ENCODE measurements at places on chromosomes 4 and X.

- no peak for DNase-seq
Measured at GRCh38 chrX:109672239-109672638, 47.3 kb upstream of the KCNE5 start.

GRCh38 chr4:52843958-52844357 is 18.2 kb upstream of the RASL11B start:
- DNase-seq: peak; percentile 60

GRCh38 chrX:121260596-121261240 is 213.3 kb downstream of the GLUD2 start:
- DNase-seq: no peak

- DNase-seq: no peak
Measured at GRCh38 chr4:14920759-14921320, 81.4 kb upstream of the CPEB2 start.

GRCh38 chr4:124095621-124096020 is 616.9 kb downstream of the ANKRD50 start:
- no peak for DNase-seq

DNA sequence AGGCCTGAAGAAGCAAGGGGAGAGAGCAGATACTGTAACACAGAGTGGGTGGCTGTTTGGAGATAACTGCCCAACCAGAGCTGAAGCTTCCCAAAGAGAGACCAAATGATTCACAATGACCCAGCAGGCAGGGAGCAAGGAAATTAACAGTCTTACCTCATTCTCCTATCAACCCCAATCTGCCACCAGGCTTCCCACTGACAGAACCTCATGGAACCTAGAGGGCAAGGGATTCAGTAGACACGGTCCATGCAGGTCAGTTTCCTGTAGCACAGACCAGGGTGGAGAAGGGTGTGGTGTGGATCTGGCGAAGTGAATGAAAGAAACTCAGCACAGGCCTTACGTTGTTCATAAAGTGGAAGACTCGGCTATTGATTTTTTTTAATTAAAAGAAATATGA is 60.7 kb upstream of the ALB start:
- DNase-seq: no peak

- DNase-seq: no peak
Measured at GRCh38 chrX:2732076-2732475, 19.8 kb upstream of the XG start.

DNA sequence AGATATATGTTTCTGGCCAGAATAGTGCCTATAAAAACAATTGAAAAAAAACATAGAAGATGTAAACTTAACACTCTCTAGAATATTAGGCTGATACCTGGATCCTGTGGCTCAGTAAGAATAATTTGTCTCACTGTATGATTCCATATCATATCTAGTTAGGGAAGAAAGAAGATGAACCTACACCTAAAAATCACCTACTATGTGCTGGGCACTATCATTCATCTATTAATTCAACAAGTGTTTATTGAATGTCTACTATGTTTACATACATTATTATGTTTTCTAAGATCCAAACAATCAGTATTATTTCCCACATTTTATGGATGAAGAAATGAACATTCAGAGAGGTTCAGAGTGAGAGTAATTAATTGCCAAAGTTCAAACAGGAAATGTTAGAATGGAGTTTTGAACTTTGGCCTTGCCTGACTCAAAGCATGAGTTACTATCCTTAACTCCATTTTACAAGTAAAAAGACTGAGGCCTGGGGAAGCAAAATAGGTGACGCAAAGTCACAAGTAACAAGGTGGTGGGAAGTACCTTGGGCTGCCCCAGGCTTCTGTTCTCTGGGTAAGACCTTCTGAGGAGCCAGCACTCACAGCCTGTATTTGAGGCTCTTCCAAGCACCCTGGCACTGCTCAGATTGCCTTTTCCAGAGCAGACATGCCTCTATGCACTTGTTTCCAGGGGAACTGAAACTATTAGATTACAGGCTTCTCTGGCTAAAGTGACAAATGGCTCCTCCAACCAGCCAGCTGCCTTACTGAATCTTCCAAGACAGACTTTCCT is 111.1 kb upstream of the ACSL4 start:
- no peak for DNase-seq

DNA sequence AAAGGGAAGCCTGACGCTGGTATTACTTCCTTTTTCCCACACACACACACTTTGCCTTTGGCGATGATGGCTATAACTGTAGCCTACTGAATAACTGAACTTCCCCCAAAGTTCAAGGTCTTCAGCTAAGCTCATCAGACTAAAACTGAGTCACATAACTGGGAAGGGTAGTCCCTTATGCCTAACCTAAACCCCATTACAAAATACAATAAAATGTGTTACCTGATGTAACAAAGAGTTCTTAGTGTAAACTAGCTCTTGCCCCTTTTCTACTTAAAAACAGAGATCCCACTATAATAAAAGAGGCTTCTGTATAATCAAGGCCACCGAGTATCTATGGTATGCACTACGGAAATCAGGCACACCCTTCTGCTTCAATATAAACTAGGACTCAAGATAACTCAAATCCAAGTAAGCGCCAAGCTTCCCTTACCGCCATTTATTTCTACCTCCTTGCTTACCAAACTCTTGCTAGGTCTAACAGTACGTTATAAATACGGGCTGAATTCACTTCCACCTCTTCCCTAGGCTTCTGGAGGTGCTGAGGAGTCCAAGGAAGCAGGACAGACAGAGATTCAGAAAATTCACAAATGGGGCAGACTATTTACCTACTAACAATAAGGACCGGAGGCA is 2.4 kb downstream of the OTUD4 start:
- DNase-seq: peak; percentile 76

DNA sequence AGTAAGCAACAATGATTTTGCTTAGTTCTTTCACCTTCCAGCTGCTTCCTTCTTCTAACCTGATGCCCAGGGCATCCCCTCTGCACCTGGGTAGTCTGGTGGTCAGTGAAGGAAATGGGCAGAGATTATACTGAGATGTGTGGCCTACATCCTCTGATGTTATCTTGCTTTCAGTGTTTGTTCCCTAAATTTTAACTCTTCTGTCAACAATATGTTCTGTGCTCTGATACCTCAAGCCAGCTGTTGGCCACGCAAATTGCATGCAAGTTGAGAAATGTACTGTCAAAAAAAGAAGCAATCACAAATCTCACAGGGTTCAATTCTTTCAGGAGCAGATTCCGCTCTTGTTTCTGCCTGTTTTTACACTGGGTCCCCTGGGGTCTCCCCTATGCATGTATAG is 73.8 kb downstream of the FBXW7 start:
- DNase-seq: no peak

GRCh38 chr4:84750260-84750959 is 167.5 kb downstream of the CDS1 start:
- peak; percentile 40 for DNase-seq

DNA sequence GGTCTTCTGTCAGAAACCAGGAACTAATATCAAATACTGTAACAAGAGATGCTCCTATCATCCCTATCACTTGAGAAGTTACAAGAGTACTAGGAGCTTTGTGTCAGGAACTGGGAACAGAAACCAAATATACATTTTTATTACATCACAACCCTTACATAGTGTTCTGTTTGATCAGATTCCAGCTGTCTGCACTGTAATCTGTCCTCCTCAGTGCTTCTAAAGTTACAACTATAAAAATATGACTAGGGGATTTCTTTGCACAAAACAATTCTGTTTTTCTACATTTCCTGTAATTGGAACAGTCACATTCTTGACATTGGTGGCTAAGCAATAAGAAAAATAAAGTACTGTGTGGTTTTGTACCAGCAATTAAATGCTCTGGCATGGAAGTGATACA is 686.0 kb downstream of the PDHA2 start:
- DNase-seq: no peak

DNA sequence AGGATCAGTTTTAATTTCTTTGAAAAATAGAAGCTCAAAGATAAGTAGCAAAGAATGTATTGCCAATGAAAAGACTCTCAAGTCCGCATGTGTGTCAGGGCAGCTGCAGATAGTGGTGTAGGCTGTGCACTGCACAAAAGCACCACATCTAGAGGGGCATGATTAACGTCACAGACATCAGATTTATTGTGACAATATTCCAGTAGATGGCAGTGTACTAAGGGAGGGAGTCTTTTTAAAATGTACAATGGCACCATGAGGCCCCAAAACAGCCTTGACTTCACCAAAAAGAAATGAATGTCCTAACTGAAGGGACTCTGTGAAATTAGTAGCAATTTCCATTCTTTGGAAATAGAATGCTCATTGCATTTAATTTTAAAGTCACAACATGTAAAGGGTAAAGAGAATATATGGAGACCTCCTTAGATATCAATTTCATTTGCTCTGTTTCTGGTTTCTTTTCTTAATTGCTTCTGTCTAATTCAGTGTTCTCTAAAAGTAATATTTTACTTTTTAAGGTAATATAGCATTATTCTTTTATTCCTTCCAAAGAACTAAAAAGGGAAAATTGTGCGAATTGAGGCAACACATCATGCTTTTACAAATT is 98.4 kb downstream of the ZNF827 start:
- DNase-seq: peak; percentile 89

GRCh38 chrX:108313669-108314068 is 124.6 kb downstream of the COL4A6 start:
- DNase-seq: no peak

- no peak for DNase-seq
Measured at GRCh38 chrX:46599051-46599560, 25.5 kb downstream of the CHST7 start.

GRCh38 chrX:2514131-2514530 is 13.4 kb upstream of the DHRSX start:
- DNase-seq: no peak

- no peak for DNase-seq
Measured at GRCh38 chrX:128698573-128699181, 646.5 kb upstream of the ACTRT1 start.

DNA sequence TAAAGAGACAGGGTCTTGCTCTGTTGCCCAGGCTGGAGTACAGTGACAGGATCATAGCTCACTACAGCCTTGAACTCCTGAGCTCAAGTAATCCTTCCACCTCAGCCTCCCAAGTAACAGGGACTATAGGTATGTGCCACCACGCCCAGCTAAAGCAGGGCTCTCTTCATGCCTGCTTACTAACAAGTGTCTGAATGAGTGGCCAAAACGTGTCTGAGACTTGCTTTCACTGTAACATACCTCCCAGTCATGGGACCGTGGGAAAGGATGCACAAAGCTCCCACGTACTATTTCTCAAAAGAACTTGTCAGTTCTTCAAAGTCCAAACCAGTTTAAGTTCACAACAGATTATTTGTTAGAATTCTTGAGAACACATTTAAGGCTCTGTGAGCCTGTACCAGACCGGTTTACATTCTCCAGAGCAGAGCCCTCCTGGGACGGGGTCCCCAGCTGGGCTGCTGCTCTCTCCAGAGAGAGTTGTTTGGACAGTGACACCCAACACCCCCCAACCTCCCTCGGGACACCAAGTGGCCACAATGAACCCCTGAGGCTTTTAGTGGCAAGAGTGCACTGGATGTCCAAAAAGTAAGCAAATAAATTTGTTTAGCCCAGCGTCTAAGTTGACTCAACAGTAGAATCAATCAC is 24.1 kb downstream of the SH3KBP1 start:
- no peak for DNase-seq

- no peak for DNase-seq
Measured at GRCh38 chr4:92307181-92307580, 3.4 kb downstream of the GRID2 start.

DNA sequence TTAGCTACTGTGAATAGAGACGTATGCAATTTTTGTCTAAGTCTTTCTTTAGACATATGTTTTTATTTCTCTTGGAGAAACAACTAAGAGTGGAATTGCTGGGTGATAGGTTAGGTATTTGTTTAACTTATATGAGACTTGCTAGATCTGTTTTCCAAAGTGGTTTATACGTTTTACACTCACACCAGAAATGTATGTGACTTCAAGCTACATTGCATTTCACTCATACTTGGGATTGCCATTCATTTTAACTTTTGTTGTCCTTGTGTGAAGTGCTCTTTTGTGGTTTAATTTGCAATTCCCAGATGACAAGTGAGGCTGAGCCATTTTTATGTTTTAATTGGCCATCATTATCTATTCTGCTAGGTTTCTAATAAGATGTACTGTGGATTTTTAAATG is 817.2 kb downstream of the GLUD2 start:
- DNase-seq: no peak

- DNase-seq: no peak
Measured at GRCh38 chr4:174928174-174928573, 10.0 kb downstream of the ADAM29 start.

GRCh38 chr4:182179105-182179504 is 64.1 kb upstream of the TENM3 start:
- DNase-seq: no peak

GRCh38 chr4:41715155-41715554 is 33.4 kb downstream of the PHOX2B start:
- DNase-seq: no peak

- DNase-seq: no peak
Measured at GRCh38 chr4:142352712-142353111, 493.4 kb downstream of the INPP4B start.

DNA sequence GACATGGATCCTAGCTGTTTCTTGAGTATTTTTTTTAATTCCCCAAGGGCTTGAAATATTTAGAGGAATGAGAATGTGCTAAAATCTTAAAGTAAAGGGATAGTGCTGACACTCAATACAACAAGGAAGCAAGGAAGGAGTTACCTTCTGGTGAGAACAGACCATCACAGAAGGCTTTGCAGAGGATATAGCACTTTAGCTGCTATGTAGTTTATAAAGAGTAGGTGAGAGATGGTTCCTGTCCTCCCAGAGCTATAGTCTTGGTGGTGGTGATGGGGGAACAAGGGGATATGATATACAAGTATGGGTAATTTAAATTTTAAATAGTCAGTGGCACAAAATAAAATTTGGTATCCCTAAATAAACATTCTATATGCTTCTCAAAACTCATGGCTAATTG is 47.6 kb downstream of the MTHFD2L start:
- DNase-seq: no peak

DNA sequence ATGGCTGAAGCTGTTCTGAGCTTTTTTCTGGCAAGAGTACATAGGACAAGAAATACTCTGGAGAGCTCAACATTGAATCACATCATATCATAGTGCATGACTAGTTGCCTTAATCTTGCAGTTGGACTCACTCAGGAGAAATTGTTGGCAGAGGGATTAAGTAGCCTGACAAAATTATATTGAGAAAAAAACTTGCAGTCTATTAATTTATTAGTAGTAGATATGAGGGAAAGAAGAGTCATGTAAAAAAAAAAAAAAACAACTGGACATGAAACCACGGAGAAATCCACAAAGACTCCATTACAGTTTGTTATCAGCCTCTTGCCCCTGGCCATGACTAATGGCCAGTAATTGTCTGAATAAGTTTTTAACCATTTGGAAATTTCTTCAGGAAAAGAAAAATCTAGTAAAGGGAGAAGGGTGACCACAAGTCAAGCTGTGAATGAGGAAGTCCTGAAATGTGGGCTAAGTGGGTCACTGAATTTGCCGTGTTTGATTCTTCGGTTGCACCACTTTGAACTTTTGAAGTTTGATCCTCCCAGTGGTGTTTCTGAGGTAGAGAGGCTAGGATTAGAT is 45.6 kb downstream of the FHL1 start:
- DNase-seq: peak; percentile 21
